HCT116 (cell line): ENCODE measurements at places on chromosomes 1 and 21. TPM values are rescaled to one million over a fixed set of nuclear protein-coding genes. Genes with fewer than 3 reads are reported as not detected.

DNA sequence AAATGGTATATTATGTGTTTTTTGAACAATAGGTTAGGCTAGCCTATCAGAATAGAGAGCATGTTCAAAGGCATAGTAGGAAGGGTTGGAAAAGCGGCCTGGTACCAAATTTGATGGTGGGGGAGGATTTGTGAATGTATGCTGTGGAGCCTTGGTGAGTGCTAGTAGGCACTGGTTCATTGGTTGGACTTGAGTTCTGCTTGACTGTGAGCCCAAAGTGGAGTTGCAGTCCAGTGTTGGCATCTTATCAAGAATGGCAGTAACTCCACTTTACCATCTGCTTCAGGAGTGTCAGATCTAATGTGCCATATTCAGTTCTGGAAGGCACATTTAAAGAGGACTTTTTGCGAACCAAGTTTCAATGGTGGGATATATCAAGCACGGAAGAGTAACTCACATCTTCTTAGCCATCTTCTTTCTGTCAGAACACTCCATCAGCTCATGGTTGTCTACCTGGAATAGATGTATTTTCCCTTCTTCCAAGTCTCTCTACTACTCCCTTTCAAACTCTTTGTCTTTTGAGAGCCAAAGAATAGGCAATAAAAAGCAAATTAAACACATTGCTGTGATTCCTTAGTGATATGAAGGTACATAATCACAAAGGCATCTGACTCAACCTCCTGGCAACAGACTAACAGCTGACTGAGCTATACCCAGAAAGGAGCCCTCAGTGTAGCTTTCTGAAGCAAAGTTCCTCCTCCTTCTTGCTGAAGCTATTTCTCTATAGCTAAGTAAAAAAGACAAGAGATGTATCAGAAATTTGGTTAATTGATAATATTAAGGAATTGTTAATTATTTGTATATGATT lies 21.7 kb downstream of the LRRC8B start:
- DNase-seq = no peak

GRCh38 chr1:172662464-172663109 lies 3.7 kb downstream of the FASLG start:
- DNase-seq = no peak

Gene ST6GALNAC5
- total RNA-seq = 1.2 TPM

Gene PIAS3
- total RNA-seq = 31.2 TPM

Gene GUCA2A
- not detected for total RNA-seq

Gene IFI44L
- total RNA-seq = 0.10 TPM

DNA sequence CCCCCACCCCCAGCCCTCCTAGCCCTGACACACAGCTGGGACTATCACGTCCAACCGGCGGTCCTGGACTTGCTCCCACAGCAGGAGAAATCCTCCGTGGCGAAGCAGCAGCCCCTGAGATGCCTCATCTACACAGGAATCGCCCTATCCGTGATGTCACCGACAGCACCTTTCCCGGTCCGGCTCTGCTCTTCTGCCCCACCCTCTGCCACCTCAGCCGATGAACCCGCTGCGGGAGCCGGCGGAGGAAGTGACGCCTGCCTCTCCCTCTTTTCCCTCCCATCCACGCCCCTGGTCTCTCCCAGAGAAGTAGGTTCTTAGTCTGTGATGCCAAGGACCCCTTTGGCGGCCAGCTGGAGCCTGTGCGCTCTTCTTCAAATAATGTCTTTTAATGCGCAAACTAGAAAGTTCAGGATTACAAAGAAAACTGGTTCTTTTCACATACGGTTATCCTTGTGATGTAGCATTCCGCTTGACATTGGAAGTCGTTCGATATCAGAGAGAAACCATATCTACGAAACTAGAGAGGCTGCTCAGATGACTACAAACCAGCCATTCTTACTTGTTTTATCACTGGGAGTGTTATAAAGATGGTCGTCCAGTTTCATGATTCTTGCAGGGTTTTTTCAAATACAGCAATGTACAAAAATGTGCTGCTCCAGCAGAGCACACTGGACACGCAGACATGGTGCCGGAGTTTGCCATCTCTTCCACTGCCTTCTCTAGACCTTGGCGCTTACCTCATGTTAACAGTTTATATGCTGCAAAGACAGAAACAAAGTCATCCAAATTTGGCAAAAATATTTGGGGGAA lies 120.3 kb downstream of the PPIAL4G start:
- peak; percentile 86 for DNase-seq

- no peak for DNase-seq
Observed at GRCh38 chr1:84700070-84700469, 9.8 kb upstream of the SSX2IP start.

DNA sequence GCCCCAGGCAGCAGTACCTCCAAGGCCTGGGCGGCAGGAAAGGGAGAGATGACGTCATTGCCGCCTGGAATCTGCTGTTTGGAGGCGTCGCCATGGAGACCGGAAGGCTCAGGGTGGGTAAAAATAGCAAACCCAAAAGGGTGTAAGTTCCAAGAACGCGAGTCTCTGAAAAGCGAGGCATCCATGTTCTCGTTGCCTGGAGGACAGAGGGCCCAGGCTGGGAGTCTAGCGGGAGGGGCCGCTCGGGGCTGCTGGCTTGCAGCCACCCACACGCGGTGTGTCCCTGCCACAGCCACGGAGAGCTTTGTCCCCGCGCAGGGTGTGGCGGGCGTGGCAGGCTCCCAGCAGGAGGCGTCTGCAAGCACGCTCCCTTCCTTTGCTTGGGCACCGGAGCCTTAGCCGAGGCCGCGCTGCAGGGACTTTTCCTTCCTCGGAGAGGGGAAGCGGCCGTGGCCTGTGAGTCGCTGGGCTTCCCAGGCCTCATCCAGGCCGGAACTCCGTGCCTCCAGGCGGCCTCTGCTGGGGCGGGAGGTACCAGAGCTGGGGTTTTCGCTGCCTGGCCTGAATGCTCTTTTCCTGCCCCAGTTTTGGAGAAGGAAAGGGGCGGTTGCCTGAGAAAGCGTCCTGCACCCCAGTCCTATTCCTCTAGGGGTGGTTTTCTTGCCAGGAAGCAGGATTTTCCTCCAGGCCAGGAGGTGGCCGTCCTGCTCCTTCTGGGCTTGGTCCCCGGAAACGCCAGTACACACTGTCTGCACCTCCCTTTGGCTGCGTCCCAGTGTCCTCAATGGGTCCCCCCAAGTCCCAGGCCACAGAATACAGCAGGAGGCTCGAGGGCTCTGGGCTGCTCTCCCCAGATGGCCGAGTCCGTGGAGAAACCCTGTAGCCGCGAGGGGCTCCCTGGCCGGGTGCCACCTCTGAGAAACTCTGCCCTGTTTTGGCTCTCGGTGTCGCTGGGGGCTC lies 15.3 kb upstream of the SKI start:
- peak; percentile 81 for DNase-seq

DNA sequence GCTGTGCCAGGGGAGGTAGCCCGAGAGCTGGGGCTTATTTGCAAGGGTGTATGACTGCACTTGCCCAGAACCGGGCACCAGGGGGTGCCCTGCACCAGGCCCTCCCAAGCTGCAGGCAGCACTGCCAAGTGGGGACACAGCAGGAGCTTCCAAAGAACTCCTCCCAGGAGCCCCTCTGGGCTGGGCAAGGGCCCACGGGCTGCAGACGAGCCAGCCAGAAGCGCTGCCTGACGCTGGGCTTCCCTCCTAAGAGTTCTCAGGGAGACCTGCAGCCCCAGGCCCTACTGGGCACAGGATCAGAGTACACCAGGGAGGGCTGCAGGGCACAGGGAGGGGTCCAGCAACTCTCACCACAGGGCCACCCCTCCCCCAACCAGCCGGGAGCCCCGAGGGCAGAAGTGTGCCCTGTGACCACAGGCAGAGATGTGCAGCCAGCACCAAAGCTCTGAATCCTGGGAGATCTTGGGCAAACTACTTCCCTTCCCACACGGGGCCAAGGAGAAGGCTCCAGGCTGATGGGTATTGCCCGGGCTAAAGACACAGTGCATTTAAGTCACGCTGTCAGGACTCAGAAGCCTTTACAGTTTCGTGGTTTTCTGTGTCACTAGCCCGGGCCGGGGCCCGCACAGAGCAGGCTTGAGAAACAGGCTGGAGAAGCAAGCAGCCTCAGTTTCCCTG lies 63.4 kb downstream of the KCNAB2 start:
- peak; percentile 35 for DNase-seq

Gene FAM167B
- total RNA-seq = 0.42 TPM

Gene PTGS2
- total RNA-seq = 0.91 TPM

GRCh38 chr1:28026329-28026728 lies 62.1 kb downstream of the EYA3 start:
- no peak for DNase-seq

Gene HES5
- total RNA-seq = not detected

DNA sequence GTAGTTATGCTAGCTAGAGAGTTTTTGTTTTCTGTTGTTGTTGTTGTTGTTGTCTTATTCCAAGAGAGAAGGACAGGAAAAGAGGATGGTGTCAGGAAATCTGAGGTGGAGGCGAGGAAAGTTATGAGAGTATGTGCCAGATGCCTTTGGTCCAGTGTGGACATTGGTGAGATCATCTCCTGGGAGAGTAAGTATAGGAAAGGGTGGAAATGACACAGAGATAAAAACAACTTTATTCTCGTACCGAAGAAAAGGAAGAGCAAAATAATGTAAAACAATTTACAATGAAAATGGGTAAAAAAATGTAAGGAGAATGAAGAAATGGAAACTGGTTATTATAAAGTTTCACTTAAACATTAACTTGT lies 97.4 kb upstream of the ADGRL2 start:
- no peak for DNase-seq

DNA sequence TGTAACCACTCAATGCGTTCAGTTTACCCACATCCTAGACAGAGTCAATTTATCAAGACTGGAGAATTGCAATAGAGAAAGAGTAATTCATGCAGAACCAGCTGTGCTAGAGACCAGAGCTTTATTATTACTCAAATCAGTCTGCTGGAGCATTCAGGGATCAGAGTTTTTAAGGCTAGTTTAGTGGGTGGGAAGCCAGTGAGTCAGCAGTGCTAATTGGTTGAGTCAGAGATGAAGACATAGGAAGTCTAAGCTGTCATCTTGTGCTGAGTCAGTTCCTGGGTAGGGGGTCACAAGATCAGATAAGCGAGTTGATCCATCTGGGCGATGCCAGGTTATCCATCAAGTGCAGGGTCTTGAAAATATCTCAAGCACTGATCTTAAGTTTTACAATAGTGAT lies 499.6 kb downstream of the MRPL39 start:
- DNase-seq = no peak

GRCh38 chr21:33101300-33101911 lies 31.5 kb downstream of the OLIG1 start:
- no peak for DNase-seq

GRCh38 chr1:115325874-115326273 lies 12.2 kb downstream of the NGF start:
- no peak for DNase-seq

DNA sequence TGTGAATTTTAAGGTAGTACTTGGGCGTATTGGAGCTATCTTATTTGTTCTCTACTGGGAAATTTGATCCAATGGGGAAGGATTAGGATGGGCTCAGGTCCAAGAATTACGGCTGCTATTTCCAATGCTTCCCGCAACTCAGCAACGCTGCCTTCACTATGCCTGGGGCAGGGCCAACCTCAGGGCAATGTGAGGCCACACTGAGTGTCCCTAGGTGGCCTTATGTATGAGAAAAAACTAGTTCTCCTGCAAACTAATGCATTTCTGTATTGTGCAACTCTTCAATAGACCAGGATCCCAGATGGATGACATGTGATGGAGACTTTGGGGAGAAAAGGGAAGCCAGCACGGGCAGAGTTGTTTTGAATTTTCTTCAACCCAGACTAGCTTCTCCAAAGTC lies 168.1 kb downstream of the DUSP10 start:
- no peak for DNase-seq

DNA sequence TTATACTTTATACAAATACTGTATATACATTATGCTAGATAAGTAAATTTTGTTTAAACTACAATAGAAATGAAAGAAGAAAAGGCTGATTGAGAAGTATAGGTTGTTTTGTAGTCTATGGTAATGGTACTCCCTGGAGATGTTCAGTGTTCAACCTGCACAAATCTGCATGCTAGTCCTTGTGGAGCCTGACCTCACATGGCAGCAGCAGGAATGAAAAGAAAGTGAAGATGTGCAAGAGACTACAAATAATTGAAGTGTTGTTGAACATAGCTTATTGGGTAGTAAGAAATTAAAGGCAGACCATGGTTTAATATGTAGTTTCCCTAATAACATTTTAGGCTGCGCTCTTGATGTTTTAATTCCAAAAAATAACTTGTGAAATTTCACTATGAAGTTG lies 201.2 kb downstream of the TGFB2 start:
- DNase-seq = no peak

DNA sequence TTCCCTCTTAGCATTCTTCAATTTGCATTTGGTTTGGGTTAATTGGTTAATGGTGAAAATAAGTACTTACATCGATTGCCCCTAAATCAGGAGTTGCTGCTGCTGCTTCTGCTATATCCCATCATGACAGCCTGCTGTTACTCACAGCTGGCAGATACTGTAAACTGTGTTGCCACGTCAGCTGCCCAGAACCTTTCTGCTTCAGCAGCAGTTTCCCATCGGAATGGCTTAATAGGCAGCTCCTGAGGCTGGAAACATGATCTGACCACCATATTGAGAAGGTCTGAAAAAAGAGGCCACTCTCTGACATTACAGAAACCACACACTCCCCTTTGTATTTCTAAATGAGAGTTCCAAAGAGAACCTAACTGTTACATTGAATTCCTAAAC lies 14.3 kb upstream of the SEC16B start:
- no peak for DNase-seq

GRCh38 chr1:158422212-158422611 lies 3.8 kb downstream of the OR10K2 start:
- no peak for DNase-seq

GRCh38 chr1:71635568-71635967 lies 554.7 kb upstream of the ZRANB2 start:
- no peak for DNase-seq

- no peak for DNase-seq
Observed at GRCh38 chr1:147109762-147110161, 62.5 kb downstream of the PRKAB2 start.

GRCh38 chr1:202107321-202107761 lies 15.4 kb upstream of the GPR37L1 start:
- DNase-seq = no peak

- DNase-seq = no peak
Observed at GRCh38 chr1:11132563-11133293, 33.1 kb upstream of the EXOSC10 start.

DNA sequence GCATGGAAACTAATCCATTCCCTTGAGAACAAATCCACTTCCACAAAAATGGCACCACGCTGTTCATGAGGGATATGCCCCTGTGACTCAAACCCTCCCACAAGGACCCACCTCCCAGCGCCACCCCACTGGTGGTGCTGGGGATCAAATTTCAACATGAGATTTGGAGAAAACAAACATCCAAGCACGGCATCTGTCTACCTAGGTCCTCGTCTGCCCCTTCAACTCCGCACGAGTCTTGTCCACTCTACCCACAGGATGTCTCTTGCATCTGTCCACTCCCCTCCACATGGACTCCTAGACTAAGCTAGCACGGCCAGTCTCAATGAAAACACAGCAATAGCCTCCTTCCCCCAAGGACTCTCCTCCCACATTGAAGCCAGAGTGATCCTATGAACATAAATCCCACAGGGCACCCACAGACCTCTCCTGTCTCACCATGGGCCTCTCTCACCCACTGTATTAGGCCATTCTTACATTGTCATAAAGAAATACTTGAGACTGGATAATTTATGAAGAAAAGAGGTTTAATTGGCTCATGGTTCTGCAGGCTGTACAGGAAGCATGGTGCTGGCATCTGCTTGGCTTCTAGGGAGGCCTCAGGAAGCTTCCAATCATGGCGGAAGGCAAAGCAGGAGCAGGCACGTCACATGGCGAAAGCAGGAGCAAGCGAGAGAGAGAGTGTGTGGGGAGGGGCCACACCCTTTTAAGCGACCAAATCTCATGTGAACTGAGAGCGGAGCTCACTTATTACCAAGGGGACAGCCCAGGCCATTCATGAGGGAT lies 101.4 kb downstream of the TOMM20 start:
- no peak for DNase-seq

GRCh38 chr1:40315795-40316594 lies 1.1 kb downstream of the COL9A2 start:
- no peak for DNase-seq
